ENCODE measurements at places on chromosomes 7 and 10.

GRCh38 chr10:77604063-77604462 lies 33.5 kb downstream of the KCNMA1 start:
- DNase-seq = no peak

DNA sequence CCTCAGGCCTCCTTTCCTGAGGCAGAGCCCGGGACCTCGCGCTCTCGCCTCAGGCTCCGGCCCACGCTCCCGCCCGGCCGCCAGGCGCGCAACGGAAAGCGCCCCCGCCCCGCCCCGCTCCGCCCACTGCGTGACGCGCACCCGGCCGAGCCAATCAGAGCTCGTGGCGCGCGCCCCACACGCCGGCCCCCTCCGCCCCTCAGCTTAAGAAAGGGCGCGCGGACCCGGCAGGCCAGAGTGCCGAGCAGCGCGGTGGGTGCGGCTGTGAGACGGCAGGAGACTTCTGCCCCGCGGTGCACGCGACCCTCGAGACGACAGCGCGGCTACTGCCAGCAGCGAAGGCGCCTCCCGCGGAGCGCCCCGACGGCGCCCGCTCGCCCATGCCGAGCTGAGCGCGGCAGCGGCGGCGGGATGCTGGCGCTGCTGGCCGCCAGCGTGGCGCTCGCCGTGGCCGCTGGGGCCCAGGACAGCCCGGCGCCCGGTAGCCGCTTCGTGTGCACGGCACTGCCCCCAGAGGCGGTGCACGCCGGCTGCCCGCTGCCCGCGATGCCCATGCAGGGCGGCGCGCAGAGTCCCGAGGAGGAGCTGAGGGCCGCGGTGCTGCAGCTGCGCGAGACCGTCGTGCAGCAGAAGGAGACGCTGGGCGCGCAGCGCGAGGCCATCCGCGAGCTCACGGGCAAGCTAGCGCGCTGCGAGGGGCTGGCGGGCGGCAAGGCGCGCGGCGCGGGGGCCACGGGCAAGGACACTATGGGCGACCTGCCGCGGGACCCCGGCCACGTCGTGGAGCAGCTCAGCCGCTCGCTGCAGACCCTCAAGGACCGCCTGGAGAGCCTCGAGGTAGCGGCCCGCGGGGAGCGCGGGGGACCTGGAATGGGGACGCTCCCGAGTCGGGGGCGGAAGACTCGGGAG lies at the start of gene NPTX2:
TSS of gene NPTX2 (plus strand) at position 235 of the 909 bp plus-strand sequence. CDS start at position 412, 177 bp downstream.
- DNase-seq = no peak

DNA sequence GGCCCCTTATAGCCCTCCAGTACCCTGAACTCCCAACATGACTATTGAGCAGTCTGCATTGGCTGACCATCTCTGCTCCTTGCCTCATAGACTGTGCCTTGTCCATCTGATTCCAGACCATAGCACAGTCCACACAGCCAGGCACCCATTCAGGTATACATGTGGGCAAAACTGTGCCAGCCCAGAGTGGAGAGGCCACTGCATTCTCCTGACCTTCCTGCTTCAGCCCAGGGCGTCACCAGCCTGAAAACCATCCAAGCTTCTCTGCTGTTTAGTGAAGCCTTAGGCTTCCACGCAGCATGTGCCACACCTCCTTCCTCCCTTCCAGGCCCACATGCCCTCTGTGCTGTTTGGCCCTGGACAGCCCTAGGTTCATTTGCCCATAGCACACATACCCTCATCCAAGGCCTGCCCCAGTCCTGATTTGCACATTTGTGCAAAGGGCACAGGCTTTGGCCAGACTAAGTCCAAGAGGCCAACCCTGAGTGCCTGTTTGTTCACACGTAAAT lies 10.5 kb downstream of the DDX56 start:
- no peak for DNase-seq

DNA sequence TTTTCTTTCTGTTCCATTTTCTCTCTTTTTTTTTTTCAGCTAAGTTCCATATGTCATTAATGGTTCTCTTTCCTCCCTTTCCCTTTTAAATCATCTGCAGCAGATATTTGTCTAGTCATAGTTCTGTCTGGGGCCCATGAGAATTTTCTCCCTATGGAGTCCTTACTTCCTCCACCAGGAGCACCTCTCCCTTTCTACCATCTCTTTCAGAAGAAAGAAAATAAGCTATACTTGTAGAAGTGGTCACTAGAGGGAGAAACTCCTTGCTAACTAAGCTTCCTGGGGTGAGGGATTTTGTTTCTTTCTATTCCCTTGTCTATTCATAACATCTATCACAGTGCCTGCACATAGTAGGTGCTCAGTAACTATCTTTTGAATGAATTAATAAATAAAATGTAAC lies 230.2 kb upstream of the HPS1 start:
- no peak for DNase-seq

GRCh38 chr10:481628-482027 lies 207.8 kb downstream of the DIP2C start:
- no peak for DNase-seq

- DNase-seq = no peak
Observed at GRCh38 chr7:102828286-102828685, 79.5 kb downstream of the FAM185A start.

DNA sequence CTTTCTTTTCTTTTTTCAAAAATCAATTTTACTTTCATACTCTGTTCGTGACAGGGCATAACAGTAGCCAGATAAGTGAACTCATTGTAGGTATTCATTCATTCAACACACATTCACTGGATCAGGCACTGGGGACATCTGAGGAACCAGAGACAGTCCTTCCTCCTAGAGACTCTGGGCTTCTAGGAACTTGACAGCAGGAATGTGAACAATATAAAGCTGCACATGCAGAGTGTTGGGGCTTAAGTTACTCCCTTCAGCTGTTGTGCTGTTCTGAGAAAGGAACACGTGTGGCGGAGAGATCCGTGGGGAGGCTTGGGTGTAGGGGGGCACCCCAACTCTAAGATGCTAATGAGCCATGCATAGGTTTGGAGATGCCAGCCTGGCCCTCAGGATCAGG lies 120.4 kb downstream of the PKD1L1 start:
- DNase-seq = no peak

GRCh38 chr10:63712717-63713115 lies 191.5 kb downstream of the REEP3 start:
- DNase-seq = no peak

GRCh38 chr7:140042386-140042670 lies 20.4 kb downstream of the PARP12 start:
- DNase-seq = no peak

DNA sequence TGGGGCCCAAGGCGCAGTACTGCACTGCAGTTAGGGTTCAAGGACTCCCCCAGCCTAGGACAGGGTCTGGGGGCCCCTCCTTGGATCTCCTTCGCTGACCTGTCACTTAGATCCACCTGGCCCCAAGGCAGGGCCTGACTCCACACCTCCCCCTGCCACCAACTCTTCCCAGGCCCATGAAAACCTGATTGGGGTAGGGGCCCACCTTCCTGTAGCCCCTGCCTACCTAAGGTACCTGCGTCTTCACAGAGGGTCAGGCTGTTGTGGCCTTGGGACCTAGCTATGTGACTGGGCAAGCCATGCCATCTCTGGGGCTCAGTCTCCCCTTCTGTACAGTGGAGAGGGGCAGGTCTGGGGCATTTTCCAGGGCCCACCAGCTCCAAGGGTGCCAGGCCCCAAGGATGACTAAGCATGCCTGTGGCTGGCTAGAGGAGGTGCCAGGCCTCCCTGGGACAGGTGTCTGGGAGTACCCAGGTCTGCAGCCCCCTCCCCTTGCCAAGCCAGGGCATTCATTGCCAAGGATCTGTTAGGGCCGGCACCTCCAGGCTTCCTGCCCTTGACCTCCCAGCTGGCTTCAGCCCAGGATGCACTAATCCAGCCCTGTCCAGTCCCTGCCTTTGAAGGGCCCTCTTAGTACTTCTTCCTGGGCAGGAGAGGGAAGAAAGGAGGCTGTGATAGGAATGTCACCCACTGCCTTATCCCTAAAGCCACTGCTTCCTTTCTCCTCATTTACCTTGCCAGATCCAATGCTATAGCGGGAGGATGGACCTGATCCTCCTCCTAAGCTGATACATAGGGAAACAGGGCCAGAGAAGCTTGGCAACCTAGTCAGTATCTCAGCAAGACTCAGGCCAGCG lies 1.3 kb downstream of the LIMK1 start:
- DNase-seq = no peak

- no peak for DNase-seq
Observed at GRCh38 chr10:30510932-30511700, 77.1 kb downstream of the MAP3K8 start.

- DNase-seq = no peak
Observed at GRCh38 chr10:44437840-44438511, 53.1 kb upstream of the CXCL12 start.

DNA sequence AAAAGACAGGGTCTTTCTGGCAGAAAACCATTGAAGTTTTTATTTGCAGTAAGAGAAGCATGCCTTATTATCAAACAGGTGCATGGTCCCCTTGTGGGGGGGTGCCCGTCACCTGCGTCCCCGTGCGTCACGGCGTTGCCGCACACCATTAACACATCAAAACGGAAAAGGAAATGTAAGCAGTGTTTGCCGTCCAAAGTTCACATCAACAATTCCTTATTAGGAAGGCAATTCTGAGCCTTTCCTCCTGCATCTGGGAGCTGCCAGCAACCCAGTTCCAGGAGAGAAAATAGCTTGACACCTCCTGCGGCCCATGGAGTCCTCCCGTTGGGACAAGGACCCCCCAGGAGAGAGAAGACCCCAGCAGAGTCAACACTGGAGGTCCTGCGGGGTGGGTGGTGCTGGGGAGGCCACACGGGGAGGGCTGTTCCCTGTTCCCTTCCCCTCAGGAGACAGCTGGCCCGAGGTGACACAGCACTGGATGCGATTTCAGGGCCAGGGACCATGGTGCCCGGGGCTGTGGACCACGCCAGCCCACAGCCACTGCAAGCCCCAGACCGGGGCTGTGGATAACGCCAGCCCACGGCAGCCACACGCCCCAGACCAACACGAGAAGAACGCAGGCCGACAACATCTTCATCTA lies 39.5 kb downstream of the DIP2C start:
- DNase-seq = no peak

GRCh38 chr7:152588350-152588749 lies 87.6 kb downstream of the XRCC2 start:
- no peak for DNase-seq

DNA sequence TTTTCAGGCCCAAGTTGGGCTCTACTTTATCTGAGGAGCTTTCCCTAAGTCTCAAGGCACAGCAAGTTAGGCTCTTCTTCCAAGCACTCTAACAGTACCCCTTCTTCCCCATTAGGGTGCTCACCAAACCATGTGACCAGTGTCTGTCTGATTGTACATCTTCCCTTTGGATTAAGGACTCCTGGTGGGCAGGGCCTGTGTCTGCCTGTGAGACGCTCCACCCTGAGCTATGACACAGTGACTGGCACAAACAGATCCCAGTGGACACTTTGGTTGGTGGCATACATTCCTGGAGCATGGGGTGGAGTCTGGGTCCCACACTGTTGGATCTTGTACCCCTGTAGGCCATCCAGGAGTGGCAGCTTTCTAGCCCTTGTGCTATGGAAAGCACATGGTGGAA lies 23.8 kb downstream of the PLPP4 start:
- DNase-seq = no peak

DNA sequence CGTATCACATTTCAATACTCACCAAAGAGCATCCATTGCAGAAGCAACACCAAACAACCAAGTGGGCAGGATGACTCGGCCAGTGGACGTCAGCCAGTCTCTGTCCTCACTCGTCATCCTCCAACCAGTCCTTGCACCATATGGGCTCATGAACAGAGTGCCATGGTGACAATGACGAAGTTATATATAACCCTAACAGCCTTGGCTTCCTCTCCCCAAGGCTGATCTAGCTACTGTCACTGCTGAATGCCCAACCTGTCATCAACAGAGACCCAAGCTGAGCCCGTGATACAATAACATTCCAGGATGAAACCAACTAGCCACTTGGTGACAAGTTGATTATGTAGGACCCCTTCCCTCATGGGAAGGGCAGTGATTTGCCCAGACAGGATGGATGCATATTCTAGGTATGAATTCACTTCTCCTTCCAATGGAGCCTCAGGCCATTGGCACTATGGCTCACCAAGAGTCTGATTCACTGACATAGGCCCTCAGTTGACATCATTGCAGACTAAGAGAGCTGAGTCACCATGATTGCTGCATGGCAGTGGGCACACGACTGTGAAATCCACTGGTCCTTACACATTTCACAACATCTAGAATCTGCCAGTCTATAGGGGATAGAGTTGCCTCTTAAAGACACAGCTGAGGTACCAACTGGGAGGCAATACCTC lies 26.3 kb upstream of the PPIF start:
- no peak for DNase-seq

DNA sequence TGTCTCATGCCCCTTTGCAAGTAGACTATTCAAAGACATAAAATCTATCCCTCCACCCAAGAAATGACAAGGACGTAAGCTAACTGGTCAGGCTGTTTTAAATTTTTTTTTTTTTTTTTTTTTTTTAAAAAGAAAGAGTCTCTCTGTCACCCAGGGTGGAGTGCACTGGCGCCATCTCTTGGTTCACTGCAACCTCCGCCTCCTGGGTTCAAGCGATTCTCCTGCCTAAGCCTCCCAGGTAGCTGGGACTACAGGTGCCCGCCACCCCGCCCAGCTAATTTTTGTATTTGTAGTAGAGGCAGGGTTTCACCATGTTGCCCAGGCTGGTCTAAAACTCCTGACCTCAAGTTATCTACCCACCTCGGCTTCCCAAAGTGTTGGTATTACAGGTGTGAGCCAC lies 11.2 kb downstream of the TRA2A start:
- no peak for DNase-seq

GRCh38 chr7:74097937-74098614 lies 14.5 kb downstream of the LIMK1 start:
- no peak for DNase-seq

DNA sequence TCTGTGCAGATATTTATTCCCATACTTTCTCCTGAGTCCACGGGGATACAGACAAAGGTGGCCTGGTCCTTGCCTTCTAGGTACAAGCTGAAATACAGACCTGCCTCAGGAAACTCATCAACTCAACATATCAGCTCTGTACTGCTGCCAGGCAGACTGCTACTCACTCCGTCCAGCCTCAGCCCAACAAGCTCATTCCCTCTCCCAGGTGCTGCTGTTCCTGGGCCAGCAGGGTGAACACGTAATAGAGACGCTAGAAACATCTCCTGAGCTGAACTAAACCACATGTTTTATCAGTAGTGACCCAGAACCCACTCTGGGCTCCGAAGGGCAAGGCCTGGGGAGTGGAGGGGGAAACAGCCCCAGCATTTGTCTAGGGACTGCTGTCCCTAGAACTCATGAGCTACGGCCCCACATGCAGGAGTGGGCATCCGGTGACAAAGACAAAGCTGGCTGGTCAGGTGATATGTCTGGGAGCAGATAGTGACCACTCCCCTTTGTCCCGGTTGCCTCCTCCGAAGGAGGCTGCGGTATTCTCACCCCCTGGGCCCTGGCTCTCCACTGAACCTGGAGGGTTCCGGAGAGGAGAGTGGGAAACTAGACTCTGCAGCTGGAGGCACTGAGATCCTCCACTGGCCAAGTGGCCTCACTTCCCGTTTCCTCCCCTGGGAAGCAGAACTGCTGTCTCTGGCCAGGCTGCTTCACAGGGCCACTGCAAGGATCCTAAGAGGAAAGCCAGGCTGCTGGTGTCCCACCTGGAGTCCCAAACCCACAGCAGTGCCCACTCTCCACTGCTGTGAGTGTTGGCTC lies 116.1 kb downstream of the FAM53B start:
- no peak for DNase-seq

GRCh38 chr10:32271617-32272016 lies 75.3 kb downstream of the EPC1 start:
- no peak for DNase-seq
